ENCODE measurements at places on chromosomes 12 and 14.

DNA sequence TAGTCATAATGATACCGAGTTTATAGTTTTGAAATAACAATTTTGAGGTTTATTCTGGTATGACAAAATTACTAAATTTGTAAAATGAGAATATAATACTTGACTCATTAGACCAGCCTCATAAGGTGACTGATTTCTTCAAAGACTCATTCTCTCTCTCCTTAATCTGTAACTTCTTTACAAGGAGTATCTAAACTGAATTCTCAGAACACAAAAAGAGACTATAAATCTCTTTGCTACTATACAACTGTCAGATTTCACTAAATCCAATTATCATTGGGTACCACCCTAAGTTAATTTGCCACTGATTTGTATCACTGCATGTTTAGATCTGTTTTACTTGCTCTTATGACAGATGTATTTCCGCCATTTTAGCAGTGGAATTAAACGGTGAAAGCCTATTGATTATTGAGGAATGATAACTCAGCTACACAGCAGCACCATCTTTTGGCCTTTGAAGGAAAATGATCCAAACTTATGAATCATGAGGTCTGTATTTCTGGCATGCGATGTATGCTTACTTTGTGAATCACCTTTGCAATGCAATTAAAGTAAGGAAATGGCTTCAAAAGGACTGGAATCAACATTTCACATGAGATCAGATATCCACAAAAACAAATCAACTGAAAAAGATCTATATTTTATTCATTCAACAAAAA lies 161.2 kb downstream of the RERGL start:
- DNase-seq = no peak

- DNase-seq = no peak
These were observed 69.9 kb downstream of the ARL6IP4 start for GRCh38 chr12:123050331-123050831.

GRCh38 chr14:36028218-36028617 lies 148.3 kb downstream of the PTCSC3 start:
- no peak for DNase-seq

DNA sequence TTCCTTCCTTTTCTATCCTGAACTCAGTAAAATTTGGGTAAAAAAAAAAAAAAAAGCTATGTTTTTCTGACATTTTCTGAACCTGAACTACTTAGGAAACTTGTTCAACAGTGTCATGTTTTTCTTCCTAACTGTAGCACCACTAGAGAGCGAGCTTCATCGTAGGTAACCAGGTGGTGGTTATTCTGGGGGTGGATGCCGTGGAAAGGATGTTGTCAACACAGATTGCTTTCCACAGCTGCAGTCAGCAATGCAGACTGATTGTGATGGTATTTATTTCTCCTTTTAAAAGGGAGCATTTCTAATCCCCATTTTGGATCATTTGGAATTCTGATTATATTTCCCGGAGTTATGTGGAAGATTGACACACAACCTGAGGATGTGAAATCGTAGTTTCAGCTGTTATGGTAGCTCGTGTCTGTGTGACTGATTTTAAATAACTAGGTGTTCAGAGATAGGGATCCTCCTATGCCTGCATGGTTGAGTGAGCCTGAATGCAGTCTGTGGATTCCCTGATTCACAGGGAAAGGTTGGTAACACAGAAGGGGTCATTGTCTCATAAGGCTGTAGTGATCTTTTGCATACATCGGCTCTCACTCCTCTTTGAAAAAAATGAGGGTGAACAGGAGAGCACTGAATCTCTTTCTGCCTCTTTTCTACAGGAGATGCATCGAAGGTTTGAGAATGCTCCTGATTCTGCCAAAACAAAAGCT lies 113.2 kb downstream of the ERC1 start:
- DNase-seq = no peak

DNA sequence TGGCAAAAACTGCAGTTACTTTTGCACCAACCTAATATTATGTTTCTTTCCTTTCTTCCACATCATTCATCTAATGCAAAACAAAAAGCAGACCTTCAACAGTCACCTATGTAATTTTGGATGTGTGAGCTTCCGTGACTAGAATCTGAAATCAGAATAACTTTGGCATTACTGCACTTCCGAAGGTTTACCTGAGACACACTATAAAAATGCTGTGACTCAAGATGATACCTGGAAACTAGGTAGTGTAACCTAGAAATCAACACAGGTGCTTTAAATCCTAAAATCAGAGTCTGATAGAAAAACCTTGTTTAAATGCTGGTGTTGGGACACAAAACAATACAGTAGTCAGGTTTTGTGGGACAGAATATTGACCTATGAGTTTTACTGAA lies 2.2 kb downstream of the BTBD7 start:
- no peak for DNase-seq

DNA sequence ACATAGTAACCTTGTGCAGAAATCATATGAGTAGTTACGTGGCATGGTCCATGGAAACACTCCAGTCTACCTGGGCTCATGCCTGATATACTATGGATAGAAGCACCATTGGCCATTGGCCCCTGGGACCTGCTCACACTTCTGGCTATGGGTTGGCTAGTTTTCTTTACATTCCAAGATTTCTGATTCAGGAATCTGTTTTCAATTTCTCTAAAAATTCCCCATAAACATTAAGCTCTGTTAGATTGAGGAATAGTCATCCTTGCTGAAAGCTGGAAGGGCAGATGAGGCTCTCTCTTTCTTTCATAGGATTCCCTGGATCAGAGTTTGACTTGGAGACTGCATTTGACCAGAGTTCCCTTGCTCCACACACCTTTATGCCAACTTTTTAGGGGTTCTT lies 37.3 kb upstream of the RAP1B start:
- no peak for DNase-seq

DNA sequence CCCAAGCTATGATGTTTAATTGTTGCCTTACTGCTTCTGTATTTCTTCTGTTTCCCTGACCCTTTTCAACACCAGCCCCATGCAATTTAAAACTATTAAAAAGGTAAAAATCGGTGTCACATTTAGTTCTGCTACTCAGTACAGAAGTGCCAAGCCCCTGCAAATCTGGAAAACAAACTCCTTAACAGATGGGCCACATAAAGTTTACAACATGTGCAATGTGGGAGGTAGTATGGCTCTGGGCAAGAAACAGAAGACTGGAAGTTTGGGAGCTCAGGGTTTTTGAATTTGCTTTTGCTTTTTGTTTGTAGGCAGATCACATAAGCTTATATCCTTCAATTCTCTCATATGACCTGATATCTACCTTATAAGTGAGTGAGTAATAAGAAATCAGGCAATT lies 404.0 kb upstream of the ATP2B1 start:
- no peak for DNase-seq

- no peak for DNase-seq
These were observed 28.1 kb downstream of the SPRING1 start for GRCh38 chr12:116709768-116710167.

DNA sequence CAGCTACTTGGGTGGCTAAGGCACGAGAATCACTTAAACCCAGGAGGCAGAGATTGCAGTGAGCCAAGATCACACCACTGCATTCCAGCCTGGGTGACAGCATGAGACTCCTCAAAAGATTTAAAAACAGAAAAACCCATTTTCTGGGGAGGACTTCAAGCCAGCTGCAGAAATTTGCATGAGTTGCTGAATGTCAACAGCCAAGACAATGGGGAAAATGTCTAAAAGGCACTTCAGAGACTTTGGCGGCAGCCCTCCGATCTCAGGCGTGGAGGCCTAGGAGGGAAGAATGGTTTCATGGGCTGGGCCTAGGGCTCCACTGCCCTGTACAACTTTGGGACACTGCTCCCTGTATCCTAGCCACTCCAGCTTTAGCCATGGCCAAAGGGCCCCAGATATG lies 177.8 kb upstream of the C14orf180 start:
- DNase-seq = no peak

- no peak for DNase-seq
These were observed 232.4 kb downstream of the AKAP6 start for GRCh38 chr14:32561520-32561919.

- no peak for DNase-seq
These were observed 768.1 kb upstream of the TBX3 start for GRCh38 chr12:115451780-115452736.

GRCh38 chr12:26830363-26830762 lies 2.6 kb downstream of the ITPR2 start:
- no peak for DNase-seq

DNA sequence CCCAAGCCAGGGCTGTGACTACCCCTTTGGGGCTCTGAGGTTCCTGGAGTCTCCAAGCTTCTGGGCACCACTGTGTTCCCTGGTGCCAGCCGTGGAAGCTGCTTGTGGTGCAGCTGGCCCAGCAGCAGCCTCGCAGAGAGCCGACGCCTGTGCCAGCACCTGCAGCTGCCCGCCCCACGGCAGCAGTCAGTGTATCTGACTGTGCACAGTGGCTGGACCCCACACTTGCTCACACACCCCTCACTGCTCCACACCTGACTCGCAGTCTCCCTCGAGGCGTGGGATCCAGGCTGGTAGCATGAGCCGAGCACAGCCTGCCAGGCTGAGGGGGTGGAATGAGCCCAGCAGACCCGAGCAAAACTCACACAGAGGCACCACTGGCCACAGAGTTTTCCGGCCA lies 325.2 kb downstream of the PCNX1 start:
- no peak for DNase-seq

DNA sequence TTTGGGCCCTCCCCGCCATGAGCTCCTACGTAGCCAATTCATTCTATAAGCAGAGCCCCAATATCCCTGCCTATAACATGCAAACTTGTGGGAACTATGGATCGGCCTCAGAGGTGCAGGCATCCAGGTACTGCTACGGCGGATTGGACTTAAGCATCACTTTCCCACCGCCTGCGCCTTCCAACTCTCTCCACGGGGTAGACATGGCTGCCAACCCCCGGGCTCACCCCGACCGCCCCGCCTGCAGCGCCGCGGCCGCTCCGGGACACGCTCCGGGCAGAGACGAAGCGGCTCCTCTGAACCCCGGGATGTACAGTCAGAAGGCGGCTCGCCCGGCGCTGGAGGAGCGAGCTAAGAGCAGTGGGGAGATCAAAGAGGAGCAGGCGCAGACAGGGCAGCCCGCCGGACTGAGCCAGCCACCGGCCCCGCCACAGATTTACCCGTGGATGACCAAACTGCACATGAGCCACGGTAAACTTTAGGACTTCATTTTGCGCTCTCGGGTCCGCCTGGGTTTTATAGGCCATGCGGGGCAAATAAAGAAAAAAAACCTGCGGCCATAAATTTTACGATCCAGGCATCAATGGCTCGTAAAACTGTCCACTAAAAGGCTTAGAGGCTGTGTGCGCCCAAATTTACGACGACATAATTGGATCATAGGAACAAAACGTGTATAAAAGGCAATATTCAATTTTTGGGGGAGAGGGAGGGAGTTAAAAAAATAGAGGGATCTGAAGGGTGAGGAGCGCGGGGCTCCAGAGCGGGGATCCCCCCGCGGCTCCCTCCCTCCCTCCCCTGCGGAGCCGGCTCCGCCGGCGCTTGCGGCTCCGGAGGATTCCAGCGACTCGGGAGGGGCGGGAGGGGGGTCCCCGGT lies 493 bp downstream of the HOXC5 start:
- DNase-seq = no peak

DNA sequence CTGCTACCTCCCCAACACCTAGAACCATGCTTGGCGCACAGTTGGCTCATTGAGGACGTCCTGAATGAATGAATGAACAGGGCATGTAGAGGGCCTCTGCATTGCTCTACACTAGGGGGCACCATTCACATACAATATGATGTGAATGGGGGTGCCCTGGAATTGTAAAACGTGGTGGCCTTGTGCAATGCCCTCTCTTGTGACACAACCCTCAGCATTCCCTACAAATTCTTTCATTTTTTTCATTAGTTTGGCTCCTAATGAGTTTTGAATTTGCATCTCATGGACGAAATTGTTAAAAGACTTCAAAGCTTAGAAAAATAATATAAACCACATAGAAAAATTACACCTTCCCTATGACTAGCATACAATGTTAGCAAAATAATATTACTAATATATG lies 2.3 kb upstream of the DIO2 start:
- peak; percentile 56 for DNase-seq

DNA sequence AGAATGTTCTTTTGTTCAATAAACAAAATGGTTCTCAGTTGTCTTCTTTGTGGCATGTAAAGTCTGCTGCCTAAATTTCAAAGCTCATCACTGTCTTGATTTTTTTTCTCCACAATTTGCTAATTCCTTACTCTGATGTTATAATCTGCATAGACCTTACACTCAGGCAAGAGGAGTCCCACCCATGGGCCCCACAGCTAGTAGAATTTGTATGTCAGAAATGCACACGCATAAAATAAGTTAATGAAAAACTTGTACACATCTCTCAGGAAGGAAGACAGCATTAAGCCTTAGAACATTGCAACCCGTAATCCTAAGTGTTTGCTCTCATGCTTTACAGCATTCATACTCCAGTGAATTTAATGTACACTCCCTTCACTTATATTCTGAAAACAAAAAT lies 280.8 kb downstream of the ATXN7L3B start:
- DNase-seq = no peak

DNA sequence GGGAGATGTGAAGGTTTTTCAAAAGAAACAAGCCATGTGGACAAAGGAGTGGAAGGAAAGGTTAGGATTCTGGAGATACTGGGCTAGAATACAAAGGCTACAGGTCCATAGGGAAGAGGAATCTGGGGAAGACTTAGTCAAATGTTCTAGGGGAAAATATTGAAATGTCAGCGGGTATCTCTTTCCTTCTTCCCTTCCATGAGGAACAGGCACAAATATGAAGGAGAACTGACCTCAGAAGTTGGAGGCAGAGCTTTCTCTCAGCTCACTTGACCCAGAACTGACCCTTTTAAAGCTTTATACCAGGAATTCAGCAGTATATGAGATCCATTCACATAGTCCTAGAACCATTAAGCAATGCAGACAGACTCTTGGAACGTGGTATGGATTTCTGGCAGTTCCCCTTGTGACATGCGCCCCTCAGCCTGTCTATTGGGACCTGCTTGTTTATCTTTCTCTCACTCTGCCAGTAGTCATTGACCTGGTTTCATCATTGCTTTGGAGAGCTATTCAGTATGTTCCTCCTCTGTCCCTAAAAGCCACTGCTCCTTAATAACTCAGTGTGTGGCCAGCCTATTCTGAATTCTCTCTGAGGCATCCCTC lies 43.0 kb upstream of the GSG1 start:
- peak; percentile 62 for DNase-seq

GRCh38 chr12:100789146-100789545 lies 5.4 kb upstream of the ANO4 start:
- no peak for DNase-seq

All from suppressor macrophage treated with lipopolysaccharide for 1 hour (primary cell).